Natural killer cell (primary cell): ENCODE measurements at places on chromosomes 4 and X.

GRCh38 chr4:14054391-14054790, 426.9 kb upstream of the BOD1L1 start:
- DNase-seq = no peak

- no peak for DNase-seq
Observed at GRCh38 chr4:167456619-167457018, 222.3 kb upstream of the SPOCK3 start.

DNA sequence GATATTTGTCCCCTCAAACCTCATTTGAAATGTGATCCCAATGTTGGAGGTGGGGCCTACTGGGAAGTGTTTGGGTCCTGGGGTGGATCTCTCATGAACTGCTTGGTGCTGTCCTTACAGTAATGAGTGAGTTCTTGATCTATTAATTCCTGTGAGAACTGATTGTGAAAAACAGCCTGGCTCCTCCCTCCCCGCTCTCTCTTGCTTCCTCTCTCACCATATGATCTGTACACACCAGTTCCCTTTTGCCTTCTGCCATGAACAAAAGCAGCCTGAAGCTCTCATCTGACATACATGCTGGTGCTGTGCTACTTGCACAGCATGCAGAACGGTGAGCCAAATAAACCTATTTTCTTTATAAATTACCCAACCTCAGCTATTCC, 11.2 kb upstream of the YIPF7 start:
- DNase-seq = no peak

- no peak for DNase-seq
Observed at GRCh38 chr4:23022032-23022431, 329.3 kb downstream of the GBA3 start.

- DNase-seq = no peak
Observed at GRCh38 chr4:9999956-10000561, 21.2 kb downstream of the SLC2A9 start.

DNA sequence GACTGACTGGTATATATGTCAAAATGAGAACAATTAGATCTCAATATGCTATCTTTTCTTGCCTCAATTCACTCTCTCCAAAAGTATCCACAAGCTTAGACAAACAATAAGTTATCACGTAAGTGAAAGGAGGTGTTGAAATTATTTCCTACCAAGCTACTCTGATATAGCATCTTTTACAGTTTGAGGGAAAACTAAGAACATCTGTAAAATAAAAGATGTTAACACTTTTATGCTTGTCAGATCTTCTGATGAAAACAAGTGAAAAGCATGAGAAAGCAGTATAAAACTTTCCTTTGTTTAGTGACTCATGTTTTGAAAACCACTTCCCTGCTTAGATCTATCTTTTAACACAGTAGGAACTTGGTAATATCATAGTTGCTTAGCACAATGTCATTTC, 8.4 kb upstream of the MAB21L2 start:
- no peak for DNase-seq

- DNase-seq = no peak
Observed at GRCh38 chrX:133559909-133560308, 144.6 kb upstream of the GPC4 start.

GRCh38 chr4:72243641-72244040, 211.8 kb downstream of the NPFFR2 start:
- DNase-seq = no peak

DNA sequence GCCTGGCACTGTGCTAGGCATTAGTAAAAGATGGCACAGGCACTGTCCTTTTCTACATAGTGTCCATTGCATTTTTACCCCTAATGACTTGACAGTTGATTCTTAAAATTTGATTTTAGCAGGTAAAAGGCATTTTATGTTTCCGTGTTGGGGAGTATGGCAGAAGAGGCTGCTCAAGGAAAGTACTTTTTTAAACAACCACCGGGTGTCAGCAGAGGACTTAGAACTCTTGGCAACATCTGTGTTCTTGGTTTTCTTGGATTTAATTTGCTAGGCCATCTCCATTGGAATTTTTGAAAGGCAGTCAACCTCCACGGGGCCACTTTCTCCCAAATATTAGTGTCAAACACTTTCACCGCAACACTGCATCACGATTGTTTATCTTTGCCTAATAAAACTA, 102.9 kb downstream of the TSPAN7 start:
- no peak for DNase-seq

GRCh38 chrX:74500067-74500466, 78.8 kb downstream of the SLC16A2 start:
- DNase-seq = no peak

DNA sequence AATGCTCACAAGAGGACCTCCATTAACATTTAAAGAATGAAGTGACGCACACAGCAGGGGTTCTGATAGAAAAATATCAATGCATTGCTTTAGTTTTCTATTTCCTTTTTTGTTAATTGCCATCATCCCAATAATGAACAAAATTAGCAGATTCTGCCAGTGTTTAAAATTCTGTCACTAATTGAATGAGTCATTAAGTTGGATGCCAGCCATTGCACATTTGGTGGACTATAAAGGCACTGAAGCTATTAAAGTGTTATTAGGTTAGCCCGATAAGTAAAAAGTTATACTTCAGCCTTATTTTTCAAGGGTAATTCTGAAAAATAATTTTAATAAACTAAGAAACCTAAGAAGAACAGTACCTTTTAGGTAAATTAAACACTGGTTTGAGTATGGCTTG, 53.1 kb downstream of the MAP3K15 start:
- no peak for DNase-seq

- no peak for DNase-seq
Observed at GRCh38 chr4:102554482-102554881, 53.3 kb downstream of the NFKB1 start.

- DNase-seq = no peak
Observed at GRCh38 chr4:37976507-37976906, 16.3 kb downstream of the PTTG2 start.

DNA sequence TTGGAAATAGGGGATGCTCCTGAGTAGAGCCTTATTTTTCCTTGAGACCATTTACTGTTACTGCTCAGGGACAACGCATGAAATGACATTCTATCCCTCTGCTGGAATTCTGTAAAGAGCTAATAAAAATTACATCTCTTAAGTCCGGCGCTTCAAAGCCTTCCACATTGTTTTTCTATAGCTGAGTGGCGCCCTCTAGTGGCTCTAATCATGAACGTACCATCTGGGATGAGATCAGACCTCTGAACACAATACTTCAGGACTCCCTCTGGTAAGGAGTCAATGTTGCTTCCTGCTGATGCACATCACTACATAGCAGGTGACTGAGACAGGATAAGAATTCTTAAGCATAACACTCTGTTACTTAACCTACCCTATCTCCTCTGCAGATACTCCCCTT, 6.0 kb downstream of the HMGN5 start:
- peak; percentile 77 for DNase-seq

- DNase-seq = no peak
Observed at GRCh38 chr4:123617791-123618190, 221.2 kb downstream of the SPRY1 start.

- no peak for DNase-seq
Observed at GRCh38 chrX:11375614-11376119, 82.5 kb downstream of the AMELX start.

- DNase-seq = no peak
Observed at GRCh38 chr4:52265781-52266525, 214.8 kb downstream of the SPATA18 start.

DNA sequence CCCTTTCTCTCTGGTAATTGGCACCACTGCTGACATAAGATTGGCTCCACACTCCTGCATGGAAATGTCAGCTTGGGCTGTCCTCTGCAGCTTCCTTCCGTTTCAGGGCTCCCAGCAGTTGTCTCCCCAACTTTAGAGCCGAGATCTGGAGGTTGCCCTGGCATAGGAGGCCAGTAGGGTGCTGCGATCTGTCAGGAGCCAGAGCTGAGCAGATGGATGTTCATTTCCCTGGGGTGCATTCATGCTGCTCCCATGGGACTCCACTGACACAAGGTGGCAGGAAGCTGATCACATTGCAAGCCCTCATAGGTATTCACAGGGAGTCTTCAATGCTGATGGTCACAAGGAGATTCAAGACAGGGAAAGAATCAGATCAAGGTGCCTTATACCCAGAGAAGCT, 116.6 kb upstream of the RAI2 start:
- DNase-seq = no peak

DNA sequence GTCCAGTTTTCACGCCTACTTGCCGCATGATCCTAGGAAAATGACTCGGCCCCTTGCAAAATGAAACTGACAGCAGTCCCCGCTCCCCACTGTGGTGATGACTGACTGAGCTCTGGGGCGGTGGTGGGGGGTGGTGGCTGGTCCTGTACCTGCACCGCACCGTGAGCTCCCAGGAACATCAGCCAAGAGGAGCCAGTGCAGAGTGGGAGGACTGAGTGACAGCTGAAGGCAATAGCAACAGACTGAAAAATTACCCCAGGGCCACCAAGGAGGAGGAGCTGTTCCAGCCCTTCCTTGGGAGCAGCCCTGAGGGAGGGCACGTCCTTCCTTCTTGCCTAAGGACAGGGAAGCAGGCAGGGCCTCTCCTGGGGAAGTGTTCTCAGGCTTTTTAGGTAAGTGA, 2.4 kb upstream of the C4orf50 start:
- DNase-seq = no peak

DNA sequence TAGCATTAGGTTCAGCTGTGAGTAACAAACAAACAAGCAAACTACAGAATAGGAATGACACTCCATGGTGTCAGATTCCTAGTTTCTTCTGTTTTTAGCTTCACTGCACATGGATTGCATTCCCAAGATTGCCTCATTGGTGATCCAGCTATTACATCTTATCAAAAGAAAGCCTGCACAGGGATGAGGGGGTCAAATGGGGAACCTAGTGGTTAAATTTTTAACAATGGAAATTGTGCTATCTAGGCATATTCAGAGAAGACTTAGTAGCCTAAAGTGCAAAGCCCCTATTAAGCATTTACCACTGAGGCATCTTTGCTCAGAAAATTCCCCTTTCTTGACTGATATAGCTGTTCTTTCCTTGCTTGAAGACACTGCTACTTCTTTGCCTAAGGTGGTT, 3.9 kb upstream of the TTC29 start:
- no peak for DNase-seq

- DNase-seq = no peak
Observed at GRCh38 chrX:54633641-54634040, 103.6 kb downstream of the GNL3L start.

- DNase-seq = no peak
Observed at GRCh38 chr4:74967324-74967723, 34.4 kb downstream of the PARM1 start.

DNA sequence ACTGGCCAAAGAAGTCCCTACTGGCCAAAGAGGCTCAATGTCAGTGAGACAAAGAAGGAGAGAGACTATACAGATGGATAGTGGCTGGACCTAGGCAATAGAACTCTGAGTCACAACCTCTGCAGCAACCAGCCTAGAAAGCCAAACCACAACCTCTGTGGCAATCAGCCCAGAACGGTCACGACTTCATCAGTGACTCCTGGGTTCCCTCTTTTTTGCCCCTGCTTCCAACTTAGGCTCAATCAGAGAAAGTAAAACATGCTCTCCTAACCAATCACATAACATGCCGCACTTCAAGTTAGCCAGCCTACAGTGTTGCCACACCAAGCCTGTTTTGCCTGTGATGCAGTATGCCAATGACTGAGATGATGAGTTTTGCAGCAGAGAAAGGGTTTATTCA, 203.4 kb downstream of the ANAPC10 start:
- no peak for DNase-seq

- no peak for DNase-seq
Observed at GRCh38 chr4:96305030-96305429, 465.1 kb downstream of the PDHA2 start.

DNA sequence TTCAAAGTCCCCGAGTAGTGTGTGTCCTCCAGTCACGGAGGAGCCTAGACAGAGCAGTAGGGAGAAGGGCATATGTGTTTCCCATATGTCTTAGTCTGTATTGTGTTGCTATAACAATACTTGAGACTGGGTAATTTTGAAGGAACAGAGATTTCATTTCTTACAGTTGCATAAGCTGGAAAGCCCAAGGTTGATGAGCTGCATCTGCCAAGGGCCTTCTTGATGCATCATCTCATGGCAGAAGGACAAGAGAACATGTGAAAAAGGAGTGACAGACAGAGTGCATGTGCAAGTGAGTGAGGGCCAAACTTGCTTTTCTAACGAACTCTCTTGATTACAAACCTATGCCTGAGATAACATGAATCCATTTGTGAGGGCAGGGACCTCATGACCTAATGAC, 243.4 kb downstream of the ARHGAP10 start:
- DNase-seq = no peak

- DNase-seq = no peak
Observed at GRCh38 chrX:56503941-56504673, 59.3 kb upstream of the UBQLN2 start.

- DNase-seq = no peak
Observed at GRCh38 chrX:96615448-96615847, 69.2 kb upstream of the DIAPH2 start.

GRCh38 chrX:46957297-46957696, 45.1 kb downstream of the JADE3 start:
- DNase-seq = no peak

- no peak for DNase-seq
Observed at GRCh38 chrX:14013054-14013453, 16.6 kb downstream of the GEMIN8 start.

- no peak for DNase-seq
Observed at GRCh38 chr4:110503270-110504083, 27.5 kb downstream of the ENPEP start.

GRCh38 chrX:37644381-37645305, 40.9 kb upstream of the XK start:
- no peak for DNase-seq

- no peak for DNase-seq
Observed at GRCh38 chr4:73663576-73663975, 43.3 kb upstream of the RASSF6 start.

DNA sequence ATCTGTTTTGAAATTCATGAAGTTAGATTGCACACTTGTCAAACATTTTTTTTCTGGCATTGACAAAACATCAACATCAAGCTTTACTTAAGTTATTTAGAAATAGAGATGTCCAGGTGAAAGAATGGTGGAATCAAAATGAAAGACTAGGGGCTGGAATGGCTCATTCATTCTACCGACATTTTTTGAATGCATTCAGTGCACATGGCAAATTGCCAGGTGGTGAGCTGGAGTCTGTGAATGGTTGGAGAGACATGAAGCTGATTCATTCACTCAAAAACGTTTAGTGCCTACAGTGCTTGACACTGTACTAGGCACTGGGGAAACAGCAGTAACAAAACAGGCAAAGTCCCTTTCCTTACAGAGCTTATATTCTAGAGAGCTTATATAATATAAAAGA, 292.4 kb downstream of the PPP1R2C start:
- no peak for DNase-seq

DNA sequence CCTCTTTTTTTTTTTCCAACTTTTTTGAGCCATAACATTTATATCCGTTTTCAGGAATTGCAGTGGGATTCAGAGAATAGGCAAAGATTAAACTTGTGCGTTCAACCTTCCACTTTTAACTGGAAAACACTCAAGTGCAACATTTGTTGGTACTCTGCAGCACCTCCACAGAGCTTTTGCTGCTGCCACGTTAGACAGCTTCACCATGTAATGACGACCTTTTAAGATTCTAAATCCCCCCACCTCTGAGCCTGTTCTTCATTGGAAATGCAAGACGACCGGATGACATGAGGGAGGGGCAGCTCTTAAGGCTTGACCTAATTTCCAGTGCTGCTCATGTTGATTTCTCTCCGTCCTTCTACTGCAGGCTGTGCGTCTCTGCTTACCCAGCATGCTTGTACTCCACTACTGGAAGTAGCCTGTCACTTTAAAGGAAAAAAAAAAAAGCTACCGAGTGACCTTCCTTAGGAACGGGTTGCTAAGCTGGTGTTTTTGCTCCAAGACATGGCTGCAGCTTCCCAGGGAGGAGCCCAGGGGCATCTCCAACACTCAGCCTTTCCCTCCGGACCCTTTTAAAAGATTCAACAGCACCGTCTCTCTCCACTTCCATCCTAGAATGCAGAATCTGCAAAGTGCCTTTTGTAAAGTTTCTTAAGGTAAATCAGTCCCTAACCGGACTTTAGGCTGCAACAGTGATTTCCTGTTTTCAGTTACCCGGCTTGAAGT, at the start of gene CC2D2A:
Gene CC2D2A (plus strand): TSS at position 481 of the 726 bp plus-strand sequence. CDS start 6,051 bp downstream, outside the sequence.
- no peak for DNase-seq
